Suppressor macrophage (primary cell): ENCODE measurements at places on chromosomes 2 and 18.

DNA sequence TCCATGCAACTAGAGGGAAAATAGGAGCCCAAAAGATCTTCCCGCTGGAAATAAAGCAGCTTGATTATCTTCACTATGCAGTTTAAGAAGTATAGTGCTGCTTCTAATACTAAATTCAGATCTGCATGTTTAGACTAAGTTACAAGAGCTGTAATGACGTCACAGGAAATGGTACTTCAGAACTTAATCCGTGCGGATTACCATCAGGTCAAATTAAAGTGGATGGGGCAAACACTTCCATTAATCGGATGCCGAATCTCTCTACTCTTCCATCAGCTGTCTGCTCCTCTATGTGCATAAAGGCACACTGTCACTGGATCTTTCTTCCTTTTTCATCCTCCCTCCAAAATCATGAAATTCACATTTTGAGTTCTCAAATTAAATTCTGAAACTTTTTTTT is 52.6 kb downstream of the TRAPPC12 start:
- no peak for DNase-seq

- no peak for DNase-seq
Observed at GRCh38 chr2:5868931-5869330, 176.7 kb downstream of the SOX11 start.

DNA sequence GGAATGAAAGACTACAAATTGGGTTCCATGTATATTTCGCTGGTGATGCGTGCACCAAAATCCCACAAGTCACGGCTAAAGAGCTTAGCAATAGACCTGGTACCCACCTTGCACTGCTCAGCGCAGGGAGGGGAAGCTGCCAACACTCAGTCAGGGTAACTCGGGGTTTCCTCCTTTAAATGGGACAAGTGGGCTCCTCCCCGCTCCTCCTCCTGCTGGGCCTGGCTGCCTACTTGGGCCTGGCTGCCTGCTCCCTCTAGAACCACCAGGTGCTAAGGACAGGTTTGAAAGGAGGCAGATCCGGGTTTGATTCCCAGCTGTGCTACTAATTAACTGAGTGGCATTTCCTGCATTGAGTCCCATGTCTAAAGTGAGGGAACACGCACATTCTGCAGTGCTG is 23.4 kb downstream of the MYO7B start:
- no peak for DNase-seq

DNA sequence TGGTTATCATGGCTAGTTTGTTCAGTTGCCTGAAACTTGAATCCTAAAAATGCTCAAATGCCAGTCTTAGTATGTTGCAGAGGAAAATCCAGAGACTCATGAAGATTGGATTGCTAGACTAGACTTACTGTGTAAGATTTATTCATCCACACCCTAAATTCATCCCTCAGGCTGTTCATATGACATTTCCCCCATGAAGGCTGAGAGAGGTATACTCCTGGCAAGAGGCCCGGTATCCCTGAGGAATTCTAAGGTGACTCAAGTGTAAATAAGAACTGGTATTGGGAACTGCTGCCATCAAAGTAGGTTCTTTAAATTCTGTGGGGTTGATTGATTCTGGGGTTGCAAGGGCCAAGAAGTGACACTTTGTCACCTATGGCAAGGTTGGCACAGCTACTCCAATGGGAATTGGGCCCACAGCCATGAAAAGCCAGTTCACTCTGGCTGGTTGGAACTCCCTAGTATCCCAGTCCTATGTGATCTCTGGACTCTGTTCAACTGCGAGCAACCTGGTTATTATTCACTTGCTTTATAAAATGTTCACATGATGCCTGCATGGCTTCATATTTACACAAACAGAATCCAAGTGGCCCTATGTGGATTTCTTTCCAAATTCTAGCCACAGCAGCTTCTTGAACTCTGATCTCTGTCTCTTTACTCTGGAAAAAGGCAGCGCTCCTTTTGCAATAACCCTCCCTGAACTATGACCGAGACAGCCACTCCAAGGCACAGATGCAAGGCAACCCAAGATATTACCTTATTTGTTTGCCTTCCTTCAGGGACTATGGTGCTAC is 429.1 kb downstream of the CBLN2 start:
- DNase-seq, result no peak

DNA sequence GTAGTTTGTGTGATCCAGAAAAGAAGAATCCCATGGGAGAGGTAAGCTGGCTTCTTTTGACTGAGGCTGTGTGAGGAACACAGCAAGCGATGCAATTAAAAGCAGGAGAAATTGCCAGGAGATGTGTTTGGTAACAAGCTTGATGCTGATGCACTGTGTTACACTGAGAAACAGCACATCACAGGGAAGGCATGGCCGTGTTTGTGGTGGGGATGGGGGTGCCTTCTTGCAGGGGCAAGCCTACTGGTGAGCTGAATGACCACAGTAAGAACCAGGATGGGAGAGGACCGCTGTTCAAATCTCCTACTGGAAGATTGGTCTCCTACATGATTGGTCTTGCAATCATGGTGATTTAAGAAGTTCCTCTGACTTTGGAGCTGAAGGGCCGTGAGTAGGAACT is 477.7 kb upstream of the HS6ST1 start:
- DNase-seq, result no peak

DNA sequence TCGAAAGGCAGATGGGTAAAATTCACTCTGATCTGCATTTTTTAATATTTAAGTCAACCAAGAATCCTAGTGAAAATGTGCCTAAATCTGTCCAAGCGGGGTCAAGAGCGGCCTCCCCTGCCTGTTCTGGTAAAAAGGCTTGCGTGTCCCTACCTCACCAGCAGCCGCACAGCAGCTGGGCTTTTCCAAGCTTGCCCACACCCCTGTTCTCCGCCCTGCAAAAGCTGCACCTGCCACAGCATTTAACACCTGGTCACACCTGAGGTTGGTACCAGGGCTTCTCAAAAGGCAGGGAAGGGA is 25.8 kb upstream of the TMEM182 start:
- no peak for DNase-seq

GRCh38 chr2:185456517-185456916 is 282.1 kb upstream of the FSIP2 start:
- no peak for DNase-seq

- no peak for DNase-seq
Observed at GRCh38 chr18:50606609-50607008, 46.7 kb downstream of the MAPK4 start.

GRCh38 chr2:96760036-96760985 is at the start of gene CNNM4:
CNNM4 (plus strand) TSS chr2:96760902; CDS start chr2:96761000, 98 bp downstream.
- peak; percentile 98 for DNase-seq

DNA sequence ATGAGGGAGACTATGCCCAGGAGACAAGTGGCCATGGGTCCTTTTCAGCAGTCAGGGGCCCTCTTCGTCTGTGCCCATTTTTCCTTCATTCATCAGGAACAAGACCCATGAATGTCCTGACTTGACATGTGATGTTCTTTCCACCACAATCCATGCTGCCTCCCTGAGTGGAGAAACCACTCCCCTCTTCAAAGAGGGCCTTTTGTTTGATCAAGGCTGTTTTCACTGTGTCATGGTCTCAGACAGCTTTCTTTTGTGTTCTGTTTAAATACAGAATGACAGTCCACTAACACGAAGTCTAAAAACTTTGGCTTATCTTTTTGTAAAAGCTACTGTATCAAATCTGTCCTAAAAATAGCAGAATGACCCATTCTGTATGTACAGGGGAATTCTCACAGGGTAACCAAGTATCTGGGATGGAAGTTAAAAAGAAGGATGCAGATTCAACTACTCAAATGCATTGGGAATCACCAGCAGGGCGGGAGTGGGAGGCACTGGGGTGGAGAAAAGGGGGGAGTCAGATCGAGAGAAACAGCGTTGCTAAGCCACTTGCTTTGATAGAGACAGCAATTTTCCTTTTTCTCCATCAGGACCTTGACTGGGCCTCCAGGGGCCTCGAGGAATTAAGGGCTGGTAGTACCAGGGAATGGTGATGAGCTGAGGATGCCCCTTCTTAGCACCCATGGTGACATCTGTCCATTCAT is 13.9 kb downstream of the LRP2 start:
- DNase-seq, result no peak

DNA sequence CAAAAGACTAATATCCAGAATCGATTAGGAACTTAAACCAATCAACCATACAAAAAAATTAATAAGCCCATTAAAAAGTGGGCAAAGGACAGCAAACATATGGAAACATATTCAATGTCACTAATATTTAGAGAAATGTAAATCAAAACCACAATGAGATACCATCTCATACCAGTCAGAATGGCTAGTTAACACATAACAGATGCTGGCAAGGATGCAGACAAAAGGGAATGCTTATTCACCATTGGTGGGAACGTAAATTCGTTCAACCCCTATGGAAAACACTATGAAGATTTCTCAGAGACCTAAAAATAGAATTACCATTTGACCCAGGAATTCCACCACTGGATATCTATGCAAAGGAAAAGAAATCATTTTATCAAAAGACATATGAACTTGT is 468.2 kb upstream of the ST6GAL2 start:
- no peak for DNase-seq

- no peak for DNase-seq
Observed at GRCh38 chr2:37589298-37589697, 82.1 kb downstream of the CDC42EP3 start.

- no peak for DNase-seq
Observed at GRCh38 chr2:10940596-10940995, 28.9 kb downstream of the KCNF1 start.

- no peak for DNase-seq
Observed at GRCh38 chr2:111160758-111161157, 40.0 kb downstream of the BCL2L11 start.

DNA sequence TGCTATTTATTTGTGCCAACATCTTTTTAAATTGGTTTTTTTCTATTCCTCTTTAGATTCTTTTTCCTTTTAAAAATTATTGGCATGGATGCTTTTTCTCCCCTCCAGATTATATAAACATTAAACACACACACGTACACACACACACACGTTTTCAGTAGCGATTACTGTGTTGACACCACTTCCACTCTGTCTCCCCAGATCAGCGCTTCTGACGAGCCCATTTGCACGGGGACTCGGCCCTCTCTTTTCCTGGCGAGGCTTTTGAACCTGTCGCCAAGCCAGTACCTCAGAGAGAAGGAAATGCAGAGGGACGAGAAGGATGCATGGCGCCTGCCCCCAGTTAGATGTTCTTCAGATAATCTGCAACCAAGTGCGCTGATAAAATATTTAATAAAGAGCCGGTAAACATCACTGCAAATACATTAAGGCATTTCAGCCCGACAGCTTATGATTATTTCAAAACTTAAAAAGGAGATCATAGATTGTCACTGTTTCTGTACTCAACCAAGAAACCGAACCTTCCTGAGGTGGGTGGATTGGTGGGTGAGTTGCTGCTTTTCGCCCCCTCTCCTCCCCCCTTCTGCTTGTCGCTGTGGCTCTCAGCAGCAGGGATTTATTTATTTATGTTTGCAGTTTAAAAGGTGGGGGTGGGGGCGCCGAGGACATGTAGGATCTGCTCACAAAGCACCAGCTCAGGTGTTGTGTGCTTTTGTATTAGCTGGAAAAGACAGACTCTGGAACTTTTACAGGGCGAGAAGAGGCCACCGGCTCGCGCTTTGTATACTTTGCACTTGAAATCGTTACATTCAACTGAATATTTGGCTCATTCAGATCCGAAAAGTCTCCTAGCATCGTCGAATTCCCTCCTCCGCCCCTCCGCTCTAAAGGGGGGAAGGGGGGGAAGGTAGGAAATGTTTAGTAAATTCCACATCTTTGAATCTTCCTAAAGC is 787 bp upstream of the TBR1 start:
- no peak for DNase-seq

DNA sequence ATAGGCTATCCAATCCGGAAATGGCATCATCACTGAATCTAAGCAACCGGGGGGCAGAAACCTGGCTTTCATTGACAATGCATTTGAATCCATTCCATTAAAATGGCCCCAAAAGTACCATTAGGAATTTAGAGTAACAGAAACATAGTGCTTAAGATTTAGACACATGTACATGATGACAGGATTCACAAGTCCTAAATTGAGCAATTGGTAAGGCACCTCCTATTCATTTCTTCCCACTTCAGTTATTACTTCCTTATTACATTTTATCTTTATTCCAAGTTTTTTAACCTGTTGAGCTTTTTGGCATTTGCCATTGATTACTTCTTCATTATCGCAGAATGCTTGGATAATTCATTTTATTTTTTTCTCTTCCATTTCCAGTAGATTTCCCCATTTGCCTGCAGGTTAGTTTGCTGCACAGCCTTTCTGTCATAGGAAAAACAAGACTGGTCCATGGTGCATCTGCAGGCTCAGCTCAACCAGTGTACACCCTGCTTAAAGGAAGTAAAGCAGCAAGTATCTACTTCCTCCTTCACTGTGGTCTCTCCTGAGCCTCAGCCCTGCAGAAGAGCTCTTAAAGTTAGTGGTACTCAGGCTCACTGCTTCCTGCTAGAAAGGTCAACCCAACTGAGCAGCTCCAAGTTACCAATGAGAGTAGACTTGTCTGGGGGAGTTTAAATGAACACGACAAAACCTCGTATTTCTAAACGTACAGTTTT is 89.2 kb downstream of the DOCK10 start:
- DNase-seq, result peak; percentile 76

- DNase-seq, result no peak
Observed at GRCh38 chr18:44988821-44989587, 308.3 kb downstream of the SETBP1 start.

- DNase-seq, result peak; percentile 61
Observed at GRCh38 chr2:191679818-191680600, 2.1 kb downstream of the NABP1 start.

GRCh38 chr2:235541016-235541415 is 47.2 kb downstream of the AGAP1 start:
- DNase-seq, result no peak

DNA sequence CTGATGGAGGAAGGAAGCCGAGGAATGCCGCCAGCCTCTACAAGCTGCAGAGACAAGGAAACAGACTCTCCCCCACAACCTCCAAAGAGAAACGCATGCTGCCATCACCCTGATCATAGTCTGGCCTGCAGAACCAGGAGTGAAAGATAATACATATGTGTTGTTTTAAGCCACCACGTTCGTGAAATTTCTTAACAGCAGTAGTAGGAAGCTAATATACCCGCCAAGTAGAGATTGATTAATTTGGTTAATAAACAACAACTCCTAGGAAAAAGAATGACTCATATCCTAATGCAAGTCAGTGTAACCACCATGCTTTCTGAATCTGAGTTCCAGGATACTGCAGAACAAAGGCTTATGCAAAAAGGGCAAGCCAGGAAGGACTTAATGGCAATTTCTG is 36.6 kb downstream of the LONRF2 start:
- no peak for DNase-seq

DNA sequence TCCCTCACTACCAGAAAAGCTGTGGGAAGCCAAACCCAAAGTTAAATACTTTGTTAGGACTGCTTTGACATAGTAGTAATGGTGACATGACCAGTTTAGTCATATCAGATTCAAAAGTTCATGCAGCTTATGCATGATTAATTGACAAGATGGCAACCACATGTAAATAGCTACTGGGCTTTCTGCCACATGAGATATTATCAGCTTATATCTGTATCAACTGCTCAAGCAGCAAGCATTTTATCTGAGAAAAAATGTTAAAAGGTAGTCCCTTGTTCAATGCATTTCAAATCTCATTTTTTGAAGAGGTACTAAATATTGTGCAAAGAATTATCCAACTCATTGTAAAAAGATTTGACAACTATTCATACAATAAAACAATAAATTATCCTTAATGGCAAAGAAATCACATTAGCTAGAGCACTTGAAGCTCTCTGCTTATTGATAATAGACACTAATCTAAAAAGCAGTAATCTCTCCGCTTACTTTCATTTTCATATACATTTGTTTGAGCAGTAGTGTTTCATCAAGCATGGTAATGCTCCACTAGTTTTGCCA is 993.6 kb upstream of the NXPH2 start:
- DNase-seq, result no peak
